ENCODE measurements at places on chromosomes 2 and 18.

DNA sequence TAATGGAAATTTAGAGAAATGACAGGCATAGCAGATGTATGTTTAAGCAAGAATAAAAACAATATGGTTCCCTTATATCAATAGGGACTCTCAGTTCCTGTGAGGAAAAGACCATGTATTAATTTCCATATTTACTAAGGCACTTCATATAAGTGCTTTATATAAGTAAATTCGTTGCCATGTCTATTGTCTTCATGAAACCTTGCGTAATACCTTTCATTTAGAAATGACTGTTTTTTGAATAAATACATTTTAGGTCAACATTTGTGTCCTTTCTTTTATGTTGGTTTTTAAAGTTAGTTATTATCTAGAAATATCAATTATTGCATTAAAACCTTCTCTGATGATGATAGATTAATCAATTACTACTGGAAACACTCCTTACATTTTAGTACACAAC lies 83.3 kb downstream of the KCNS3 start:
- no peak for DNase-seq

DNA sequence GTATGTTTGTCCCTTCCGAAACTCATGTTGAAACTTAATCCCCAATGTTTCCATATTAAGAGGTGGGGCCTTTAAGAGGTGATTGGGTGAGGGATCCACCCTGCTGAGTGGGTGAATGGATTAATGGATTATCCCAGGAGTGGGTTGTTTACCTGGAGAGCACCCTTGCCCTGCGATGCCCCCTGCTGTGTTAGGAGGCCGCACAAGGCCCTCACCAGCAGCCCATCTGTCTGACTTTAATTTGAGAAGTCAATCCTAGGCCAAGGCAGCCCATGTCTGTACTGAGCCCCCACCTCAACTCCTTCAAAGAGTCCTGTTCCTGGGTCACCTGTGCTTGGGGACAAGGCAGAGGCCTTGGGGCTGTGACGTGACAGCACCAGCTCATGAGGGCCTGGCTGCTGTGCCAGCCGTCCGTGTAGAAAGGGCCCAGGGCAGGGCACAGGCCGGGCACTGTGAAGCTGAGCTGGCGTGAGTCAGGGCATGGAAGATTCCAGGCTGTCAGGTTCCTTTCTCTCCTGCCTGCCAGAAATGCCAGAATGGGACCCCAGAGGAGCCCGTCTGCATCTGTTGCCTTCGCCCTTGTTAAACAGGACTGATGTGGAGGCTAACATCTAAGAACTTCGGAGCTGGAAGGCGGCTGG lies 21.3 kb upstream of the TAF1B start:
- no peak for DNase-seq

GRCh38 chr2:120435671-120436459 lies 89.9 kb downstream of the INHBB start:
- no peak for DNase-seq

DNA sequence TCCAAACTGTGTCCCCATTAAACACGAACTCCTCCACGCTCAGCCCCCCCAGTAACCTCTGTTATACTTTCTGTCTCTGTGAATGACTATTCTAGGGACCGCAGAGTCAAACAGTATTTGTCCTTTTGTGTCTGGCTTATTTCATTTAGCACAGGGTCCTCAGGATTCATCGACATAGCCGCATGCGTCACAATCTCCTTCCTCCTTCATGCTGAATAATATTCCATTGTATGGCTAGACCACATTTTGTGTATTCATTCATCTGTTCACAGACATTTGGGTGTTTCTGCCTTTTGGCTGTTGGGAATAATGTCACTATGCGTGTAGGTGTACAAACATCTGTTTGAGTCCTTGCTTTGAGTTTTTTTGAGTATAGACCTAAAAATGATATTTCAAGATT lies 80.9 kb downstream of the SH3RF3 start:
- DNase-seq, result no peak

DNA sequence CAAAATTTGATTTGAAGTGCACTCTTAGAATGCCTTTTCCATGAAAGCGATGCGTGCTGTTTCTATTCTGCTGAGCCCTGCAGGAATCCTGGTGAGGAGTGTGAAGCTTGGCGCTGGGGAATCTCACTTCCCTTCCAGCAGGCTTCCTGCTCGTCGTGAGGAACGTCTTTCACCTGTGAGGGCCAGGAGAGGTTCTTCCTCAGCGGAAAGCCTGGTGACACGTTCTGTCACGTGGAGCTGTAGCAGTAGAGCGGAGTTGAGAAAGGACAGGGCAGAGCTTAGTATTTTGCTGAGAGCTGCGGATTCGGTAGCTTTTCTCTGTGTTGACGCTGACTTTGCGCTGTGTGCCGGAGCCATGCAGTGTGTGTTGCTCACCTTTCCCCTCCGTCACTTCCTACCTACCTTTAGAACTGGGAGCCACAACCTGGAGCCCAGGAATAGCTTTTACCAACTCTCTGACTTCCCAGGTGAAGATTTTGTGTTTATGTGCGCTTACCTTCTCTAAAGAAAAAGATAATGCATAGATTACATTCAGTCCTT lies 294.8 kb downstream of the PTGR3 start:
- no peak for DNase-seq

DNA sequence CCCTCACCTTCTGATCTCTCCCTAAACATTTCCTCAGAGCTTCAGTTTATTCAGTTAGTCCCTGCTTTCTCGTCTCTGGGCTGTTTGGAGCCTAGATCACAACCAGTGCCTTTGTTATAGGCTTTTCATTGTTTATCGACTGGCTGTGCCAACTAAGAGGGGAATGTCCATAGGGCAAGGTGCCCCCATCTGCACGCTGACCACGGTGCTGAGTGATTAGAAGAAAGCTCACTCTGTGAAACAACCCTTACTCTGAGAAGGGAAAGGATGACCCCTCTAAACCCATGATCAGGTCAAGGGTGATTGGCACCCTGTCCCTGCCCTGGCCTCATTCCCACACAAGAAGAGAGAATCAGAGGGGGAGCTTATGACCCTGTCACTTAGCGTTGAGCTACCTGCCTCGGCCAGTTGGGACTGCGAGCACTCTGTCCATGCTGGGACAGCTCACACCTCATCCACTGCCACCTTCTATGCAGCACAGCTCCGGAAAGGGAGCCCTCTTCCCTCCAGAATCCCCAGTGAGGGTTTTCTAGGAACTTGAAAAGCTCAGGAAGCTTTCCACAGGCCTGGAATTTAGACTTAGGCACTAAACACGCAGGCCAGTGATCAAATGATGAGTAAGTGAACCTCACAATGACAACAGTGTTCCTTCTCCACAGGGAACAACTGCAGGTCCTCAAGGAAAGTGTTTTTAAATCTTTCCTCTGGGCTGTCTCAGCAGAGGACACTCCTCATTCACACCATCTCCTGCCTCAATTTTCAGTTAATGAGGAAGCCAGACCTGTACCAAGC lies 2.3 kb upstream of the ACTG2 start:
- DNase-seq, result no peak

DNA sequence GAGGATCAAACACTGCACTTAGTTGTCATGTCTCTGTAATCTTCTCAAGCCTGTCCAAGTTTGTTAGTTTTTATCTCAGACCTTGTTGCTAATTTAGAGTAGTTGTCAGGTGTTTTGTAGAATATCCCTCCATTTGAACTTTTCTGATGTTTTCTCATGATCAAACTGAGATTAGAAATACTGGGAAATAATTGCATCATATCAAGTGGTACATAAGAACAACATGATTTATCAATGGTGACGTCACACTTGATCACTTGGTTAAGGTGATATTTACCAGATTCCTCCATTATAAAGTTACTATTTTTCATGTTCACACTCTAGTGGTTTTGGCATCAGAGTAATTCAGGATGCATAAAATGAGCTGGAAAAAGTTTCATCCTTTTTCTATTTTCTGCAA lies 1182.4 kb upstream of the ZEB2 start:
- DNase-seq, result no peak

GRCh38 chr2:196258407-196258806 lies 87.0 kb upstream of the STK17B start:
- no peak for DNase-seq

DNA sequence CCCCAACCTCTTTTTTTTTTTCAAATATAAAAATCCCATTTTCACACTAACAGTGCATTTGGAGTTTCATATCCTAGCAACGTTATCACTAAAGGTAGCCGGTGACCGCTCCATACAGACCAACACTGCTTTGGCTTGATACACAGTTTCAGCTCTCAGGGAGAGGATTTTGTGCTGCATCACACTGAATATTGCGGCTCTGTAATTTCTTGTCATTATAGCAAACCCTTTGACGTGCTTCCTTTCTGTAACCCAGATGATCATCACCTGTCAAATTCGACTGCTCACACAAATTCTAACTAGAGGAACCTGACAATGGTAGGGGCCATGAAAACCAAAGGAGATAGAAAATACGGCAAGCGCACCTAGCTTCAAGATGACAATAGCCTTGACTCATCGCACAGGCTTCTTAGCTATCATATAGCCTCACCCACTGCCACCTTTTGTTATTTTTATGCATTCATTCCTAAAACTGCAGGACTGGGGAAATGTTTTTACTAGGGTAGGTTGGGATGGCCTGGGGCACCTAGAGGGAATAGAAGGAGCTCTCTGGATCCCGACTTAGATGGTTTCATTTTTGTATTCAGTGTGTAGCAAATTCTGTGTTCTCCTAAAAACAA lies 582.9 kb upstream of the PIK3C3 start:
- no peak for DNase-seq

GRCh38 chr2:177574356-177574755 lies 181.8 kb downstream of the AGPS start:
- no peak for DNase-seq

- no peak for DNase-seq
These were observed 164.4 kb downstream of the TMEFF2 start for GRCh38 chr2:192030289-192030688.

DNA sequence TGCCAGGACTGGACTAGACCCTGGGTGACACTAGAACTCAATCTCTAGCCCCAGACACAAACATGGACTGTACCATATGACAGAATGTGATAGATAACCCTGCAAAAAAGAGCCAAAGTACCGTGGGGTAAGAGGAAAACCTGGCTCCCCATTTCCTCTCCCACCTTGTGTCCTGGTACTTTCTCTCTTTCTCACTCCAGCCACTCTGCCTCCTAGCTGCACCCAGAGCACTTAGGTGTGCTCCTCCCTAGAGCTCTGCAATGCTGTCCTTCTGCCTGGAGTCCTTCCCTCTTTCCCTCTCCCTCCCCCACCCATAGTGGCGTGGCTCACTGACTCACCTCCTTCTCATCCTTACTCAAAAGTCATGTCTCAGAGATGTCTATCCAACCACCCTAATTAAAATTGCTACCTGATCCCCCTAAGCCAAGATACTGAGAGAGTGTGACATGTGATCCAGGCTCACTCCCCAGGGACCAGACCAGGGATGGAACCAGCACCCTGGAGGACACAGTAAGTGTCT lies 171.3 kb downstream of the LOXHD1 start:
- no peak for DNase-seq

- DNase-seq, result peak; percentile 9
These were observed 6.6 kb downstream of the CAPN10 start for GRCh38 chr2:240593026-240593702.

- no peak for DNase-seq
These were observed 643.3 kb downstream of the DCDC2C start for GRCh38 chr2:4346628-4347027.

DNA sequence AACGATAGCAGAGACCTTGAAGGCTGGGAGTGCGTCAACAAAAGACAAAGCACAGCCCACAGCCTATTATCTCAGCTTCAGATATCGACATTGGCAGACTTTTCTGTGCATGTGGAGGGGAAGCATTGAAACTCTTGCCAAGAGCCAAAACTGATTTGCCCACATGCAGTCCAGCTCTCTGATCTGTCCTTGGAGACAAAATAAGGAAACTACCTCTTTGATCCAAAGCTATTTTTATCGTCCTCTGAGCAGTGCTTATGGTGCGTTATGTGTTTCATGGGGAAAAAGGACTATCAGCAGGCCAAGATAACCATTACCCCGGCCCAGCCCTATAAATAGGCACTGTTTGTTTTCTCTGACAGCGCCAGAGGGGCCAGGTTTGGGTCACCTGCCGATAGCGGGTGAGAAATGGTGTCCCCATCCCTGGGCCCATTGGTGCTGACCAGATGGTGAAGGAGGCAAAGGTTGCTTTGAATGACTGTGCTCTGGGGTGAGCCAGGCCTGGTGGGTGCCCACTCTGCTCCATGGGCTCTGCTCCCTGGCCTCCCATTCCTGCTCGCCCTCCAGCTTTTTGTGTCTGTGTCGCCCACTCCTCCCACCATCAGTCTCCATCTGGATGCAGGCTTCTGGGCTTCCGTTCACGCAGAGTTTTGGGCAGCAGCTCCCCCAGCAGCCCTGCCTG lies 176.1 kb upstream of the HS6ST1 start:
- DNase-seq, result no peak

DNA sequence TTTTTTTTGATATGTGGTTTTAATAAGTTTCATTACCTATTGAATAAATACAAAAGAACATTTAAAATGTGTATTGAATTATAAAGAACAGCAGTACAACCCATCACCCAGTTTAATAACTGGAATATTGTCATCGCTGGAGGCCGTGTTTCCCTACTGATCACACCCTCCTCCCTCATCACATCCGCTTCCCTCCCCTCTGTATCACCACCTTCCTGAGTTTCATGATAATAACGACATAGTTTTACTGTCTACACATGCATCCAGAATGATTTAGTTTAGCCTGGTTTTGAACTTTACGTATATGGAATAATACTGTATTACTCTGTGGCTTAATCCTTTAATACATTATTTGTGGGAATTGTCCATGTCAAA lies 2.1 kb downstream of the SERPINB8 start:
- DNase-seq, result no peak

DNA sequence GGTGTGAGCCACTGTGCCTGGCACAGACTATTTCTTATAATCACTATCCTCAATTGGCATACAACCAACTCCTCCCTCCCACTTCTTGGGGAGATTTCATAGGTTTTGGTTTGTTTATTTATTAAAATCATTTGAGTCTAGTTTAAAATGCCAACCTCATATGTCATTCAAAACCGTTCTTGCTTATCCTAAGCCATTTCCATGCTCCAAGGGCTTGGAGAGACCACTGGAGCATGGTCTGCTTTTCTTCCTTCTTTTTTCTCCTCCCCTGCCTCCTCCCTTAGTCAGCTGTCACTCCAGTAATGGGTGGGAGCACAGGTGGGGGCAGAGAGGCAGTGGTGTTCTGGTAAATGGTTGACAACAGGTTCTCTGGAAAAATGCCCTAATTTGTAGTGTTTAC lies 20.4 kb upstream of the KCNS3 start:
- DNase-seq, result no peak

- DNase-seq, result no peak
These were observed 58.2 kb downstream of the GLS start for GRCh38 chr2:190938771-190939335.
